ENCODE measurements at places on chromosomes 12 and 14.

GRCh38 chr12:39296496-39296895 is 146.4 kb downstream of the KIF21A start:
- DNase-seq, result no peak

- DNase-seq, result no peak
Measured at GRCh38 chr12:55246159-55246558, 1.8 kb downstream of the OR6C74 start.

GRCh38 chr12:7131502-7131866 is 1.3 kb downstream of the CLSTN3 start:
- no peak for DNase-seq

DNA sequence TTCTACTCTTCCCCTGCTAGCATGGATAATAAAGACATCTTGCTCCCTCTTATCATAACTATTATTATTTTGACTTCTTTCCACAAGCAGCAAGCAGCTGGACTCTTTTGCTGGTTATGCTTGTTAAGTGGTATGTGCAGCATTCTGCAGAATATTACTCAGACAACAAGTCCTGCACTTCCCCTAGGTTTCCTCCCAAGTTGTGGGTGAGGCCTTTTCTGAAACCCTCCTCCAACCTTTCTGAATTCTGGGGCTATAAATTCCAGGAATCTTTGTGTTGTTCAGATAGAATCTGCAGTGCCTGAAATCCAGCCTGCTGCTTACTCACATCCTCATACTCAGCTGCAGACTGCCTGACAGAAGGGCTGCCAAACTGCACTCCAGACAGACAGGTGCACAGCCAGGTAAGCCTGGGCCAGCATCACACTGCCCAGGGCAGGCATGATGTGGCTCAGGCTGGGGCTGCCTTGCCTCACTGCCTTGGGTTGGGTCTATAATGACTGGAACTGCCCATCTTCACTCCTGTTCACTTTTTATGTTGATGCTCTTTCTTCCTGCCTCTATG is 6.2 kb upstream of the DHRS2 start:
- no peak for DNase-seq

DNA sequence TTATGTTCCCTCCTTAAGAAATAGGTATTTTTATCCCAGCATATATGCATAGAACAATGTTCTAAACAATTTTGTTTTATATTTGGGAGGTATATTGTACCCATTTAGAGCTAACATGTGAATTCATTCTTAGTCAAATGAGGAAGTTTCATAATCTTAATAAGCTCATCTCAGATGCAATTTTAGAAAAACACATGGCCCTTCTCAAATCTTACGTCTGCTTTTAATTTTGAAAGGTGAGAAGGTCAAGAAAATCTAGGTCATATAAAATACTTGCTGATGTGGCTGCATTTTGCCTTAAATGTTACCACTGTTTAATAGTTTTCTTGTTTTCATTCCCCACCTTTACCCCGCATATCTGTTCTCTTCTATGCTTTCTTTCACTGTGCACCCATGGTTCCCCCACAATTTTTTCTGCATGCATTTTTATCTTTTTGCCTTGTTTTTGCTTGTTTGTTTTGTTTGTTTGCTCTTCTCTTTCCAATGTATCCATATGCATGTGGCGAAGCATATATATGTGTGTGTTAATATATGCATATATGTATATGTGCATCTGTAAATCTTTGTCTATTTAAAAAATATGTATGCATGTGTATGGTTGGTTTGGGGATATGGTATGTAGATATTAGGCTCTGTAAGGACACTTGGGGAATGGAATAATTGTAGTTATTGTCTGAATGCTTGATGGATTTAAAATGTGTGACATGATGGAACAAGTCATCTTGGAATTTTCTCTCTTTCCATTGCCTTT is 317.1 kb downstream of the BCAT1 start:
- DNase-seq, result no peak

DNA sequence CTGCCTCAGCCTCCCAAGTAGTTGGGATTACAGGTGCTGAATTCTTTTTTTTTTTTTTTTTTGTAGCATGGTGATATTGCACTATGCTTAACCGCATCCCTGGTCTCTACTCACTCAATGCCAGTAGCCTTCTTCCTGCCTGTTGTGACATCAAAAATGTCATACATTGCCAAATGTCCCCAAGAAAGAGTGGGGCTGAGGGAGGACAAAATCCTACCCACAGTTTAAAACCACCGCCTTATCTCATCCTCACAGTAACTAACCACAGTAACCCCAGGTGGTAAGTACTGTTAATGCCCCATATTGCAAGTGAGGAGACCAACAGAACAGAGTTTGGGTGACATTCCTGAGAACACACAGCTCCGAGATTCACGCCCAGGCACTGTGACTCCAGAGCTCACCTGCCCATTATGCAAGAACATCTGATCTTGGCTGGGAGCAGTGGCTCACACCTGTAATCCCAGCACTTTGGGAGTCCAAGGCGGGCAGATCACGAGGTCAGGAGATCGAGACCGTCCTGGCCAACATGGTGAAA is 19.6 kb downstream of the MORN3 start:
- no peak for DNase-seq

Data from stimulated activated CD4-positive, alpha-beta T cell treated with anti-CD3 and anti-CD28 coated beads, Interleukin-12 subunit alpha, Interleukin-12 subunit beta, amount 100 ng/mL, for 48 hours (primary cell).